Mesendoderm (in vitro differentiated cells): ENCODE measurements at places on chromosomes 5 and 9.

DNA sequence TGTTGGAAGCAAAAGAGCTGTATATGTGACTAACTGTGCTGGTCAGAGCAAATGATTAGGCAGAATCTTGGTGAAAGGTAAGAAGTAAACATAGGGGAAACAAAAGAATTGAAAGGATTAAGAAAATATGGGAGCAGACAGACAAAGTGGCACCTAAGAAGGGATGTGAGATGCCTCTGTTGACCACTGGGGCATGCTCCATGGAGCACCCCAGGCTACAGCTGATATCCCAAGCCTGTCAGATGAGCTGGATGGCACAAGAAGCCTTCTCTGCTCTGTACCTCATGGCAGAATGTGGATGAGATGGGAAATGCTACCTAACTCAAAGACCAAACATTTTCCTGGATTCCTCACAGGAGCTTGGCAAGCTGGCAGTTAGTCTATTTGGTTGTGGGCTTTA is 89.3 kb upstream of the SLIT3 start:
- peak; percentile 10 for DNase-seq

DNA sequence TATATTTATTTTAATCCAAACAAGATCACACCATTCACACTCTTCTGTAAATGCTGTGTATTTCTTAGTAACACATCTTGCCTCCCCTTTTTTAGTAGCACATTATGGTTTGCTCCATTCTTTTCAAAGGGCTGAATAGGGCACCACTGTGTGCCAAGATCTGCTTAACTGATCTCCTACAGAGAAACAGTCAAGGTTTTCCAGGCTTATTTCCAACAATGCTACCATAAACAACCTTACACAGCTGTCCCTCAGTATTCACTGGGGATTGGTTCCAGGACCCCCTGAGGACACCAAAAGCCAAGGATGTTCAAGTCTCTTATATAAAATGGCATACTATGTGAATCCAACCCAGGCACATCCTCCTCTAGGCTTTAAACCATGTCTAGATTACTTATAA is 16.5 kb downstream of the GOLM1 start:
- no peak for DNase-seq

GRCh38 chr5:178564811-178565550 is 25.2 kb downstream of the COL23A1 start:
- DNase-seq, result peak; percentile 77

- DNase-seq, result no peak
These were observed 187.1 kb upstream of the IER5L start for GRCh38 chr9:129365196-129365595.

- DNase-seq, result no peak
These were observed 26.6 kb upstream of the CRB2 start for GRCh38 chr9:123329329-123329955.

- DNase-seq, result no peak
These were observed 26.1 kb downstream of the MAP1B start for GRCh38 chr5:72133212-72133990.

DNA sequence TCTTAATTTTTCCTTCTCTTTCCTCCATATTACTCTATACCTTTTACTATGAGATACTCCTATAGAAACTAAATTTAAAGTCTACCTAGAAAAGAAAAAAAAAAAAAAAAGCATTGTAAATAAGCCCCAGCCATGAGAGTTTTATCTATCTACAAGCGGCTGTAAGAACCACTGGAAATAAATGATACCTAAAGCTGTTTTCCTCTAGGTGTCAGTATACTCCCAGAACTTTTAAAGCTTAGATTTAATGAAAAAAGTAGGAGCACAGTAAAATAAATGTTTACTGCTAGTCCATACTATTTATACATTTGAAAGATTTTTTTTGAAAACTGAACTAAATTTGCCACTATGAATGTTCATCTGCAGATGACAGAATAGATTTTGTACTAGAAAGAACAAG is 26.2 kb downstream of the TYRP1 start:
- peak; percentile 63 for DNase-seq

DNA sequence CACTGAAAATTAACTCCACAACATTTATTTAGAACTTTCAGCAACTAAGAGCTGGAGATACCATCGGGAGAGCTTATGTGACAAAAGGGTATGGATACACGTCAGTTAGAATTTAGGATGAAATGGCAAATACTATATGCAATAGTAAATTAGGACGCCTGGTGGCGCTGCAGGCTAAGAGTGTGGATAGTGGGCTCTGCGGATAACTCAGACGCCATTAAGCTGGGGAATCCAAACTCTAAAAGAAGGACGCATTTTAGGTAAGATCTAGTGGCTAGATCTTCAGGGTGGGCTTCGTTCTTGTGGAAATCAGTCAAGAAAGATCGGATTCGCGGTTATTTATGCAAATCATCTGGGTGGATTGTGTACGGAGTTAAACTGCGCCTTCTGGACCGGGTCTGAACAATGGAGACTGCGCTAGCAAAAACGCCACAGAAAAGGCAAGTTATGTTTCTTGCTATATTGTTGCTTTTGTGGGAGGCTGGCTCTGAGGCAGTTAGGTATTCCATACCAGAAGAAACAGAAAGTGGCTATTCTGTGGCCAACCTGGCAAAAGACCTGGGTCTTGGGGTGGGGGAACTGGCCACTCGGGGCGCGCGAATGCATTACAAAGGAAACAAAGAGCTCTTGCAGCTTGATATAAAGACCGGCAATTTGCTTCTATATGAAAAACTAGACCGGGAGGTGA is at the start of gene PCDHB5:
Gene PCDHB5, plus strand, starts transcription at position 177 of the 688 bp plus-strand sequence. Its CDS starts 229 bp downstream, at position 406.
- DNase-seq, result peak; percentile 76

DNA sequence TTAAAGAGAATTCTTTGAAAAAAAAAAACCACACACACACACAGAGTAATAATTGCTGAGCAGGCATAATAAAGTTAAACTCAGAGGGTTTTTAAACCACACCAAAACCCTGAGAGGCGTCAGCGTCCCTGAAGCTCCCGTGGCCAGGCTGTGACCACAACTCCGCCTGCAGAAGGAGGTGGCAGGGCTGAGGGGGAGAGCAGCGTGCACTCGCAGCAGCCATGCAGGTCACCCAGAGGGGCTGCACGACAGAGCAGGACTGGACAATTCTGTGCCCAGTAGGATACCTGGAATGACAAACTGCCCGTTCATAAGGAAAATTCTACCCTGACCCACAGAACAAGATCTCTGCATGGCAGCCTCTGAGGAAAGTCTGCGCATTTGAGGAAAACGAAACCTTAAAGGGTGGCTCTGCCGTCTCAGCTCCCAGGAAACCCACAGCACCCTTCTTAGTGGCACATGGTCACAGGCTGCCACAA is 44.0 kb downstream of the ROR2 start:
- no peak for DNase-seq

DNA sequence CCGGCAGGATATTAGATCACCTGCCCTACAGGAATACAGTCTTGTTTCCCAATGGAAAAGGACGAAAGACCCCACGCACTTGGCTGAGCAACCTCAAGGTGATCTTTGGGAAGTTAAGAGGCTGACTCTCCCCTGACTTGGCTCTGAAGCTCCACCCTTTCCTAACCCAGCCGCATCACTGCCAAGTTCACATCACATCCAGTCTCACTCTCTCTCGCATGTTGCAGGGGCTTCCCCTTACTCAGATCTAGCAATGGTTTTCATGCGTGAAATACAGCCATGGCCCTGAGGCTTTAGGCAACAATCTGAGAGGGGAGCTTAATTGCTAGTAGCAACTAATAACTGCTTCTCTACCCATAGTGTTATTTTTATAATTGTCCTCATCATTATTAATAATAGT is 211.6 kb downstream of the DOCK8 start:
- peak; percentile 14 for DNase-seq

DNA sequence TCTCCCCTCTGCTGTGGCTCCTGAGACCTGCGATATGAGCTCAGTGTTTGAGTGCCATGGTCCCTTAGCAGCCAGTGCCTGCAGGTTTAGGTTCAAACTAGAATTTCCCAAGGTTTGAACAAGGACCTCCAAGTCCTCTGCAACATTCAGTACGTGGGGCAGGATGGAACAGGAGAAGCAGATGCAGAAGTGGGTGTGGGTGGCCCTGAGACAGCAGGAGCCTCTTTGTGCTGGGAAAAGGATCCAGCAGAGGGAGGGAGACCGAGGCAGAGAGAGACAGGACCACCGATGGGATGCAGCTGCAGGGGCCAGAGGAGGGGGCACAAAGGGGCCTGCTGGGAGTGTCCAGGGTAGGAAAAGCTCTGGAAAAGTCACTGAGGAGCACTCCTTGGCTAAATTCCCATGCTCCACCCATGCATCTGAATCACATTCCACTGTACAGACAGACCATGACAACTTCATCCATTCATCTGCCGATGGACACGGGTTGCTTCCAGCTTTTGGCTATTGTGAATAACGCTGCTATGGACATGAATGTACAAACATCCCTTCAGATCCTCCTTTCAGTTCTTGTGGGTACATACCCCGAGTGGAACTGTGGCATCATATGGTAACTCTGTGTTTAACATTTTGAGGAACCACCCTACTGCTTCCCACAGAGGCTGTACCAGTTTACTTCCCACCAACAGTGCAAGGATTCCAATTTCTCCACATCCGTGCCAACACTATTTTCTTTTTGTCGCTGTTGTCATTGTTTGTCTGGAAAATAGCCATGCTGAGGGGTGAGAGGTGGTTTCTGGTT is 26.7 kb upstream of the SUSD3 start:
- no peak for DNase-seq

- DNase-seq, result peak; percentile 77
These were observed at the start of gene GABRB2 for GRCh38 chr5:161546470-161547301. TSS of gene GABRB2 (minus strand) at chr5:161546725. CDS start at chr5:161546643, 82 bp downstream.

GRCh38 chr5:82290908-82291307 is 12.8 kb upstream of the RPS23 start:
- no peak for DNase-seq

DNA sequence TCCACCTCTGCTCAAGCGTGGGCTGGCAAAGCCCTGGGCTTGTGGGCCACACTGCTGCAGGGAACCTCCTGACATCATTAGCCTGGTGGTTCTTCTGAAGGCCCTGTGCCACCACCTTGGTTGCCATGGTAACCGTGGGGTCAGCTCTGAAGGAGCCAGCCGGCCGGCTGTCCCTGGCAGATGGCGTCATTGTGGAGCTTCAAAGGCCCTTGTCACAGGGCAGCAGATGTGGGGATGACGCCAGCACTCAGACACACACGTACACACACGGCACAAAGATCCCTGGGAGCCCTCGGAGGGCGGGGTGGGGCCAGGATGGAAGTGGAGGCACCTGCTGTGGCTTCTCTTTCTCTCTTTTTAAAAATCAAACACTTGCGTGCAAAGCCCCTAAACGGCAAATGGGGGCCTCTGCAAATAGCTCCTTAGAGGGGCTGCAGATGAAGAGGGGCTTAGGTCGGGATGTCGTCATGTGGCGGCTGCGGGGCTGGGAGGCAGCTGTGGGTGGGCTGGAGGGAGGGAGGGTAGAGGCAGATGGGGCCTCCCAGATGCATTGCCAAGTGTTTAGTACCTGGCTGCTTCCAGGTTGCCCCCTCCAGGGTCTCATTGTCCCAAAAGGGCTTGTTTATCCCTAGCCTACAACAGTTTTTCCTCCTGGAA is 19.5 kb upstream of the RPL26L1 start:
- DNase-seq, result peak; percentile 42

GRCh38 chr5:41641621-41642020 is 131.2 kb upstream of the PLCXD3 start:
- DNase-seq, result peak; percentile 12

DNA sequence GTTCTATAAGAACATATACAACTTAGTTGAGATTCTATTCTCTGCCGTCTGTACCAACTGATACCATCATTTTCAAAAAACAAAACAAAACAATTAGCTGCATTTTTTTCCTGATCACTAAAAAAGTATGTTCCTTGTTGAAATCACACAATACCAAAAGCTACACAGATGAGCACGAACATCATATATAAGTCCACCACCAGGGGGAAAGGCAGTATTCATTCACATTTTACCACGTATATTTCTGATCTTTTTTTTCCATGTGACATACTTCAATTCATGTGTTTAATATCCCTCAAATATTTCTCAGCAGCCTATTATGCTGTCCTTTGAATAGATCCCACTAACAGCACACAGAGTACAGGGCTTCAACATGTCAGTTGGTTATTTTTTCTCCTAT is 40.6 kb downstream of the IRX2 start:
- DNase-seq, result no peak

DNA sequence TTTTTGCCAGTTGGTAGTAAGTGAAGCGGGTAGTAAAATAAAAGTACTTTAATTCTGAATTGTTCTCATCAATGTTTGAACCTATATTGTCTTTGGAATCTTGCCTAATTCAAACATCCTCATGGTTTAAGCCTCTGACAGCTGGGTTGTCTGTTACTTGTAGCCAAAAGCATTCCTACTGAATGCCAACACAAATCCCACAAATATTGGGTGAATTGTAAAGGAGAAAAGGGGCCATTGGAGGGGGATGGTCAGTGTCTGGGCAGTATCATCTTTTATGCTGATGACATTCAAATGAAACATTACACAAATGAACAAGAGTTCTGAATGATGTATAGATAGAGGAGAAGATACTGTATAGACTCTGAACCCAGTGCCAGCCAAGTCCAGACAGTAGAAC is 309.5 kb downstream of the OSTF1 start:
- DNase-seq, result no peak

DNA sequence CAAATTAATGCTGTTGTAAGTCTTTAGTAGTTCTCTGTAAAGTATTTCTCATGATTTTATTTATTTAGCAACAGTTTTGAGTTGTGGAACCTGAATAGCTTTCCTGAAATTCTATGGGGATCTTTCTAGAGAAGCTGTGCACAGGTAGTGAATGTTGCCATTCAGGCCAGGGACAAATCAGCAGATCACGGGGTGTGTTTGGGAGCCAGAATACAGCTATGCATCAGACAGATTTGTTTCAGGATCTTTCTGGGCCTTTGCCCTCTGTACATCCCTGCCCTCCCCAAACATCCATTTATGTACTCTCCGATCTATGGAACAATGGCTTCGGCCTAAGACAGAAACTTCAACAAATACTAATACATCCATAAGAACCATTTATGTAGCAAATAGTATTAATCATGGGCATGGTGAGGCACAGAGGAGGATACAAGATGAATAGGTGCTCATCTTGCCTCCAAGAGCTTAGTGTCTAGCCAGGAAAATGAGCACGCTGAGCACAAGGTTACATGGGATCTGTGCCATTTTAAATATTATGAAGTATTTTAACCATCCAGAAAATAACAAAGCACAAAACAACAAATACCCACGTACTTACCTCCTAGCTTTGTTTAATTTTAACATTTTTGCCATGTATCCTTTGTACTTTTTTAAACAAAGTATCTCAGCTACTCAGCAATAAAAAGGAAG is 13.1 kb downstream of the ARHGEF37 start:
- DNase-seq, result no peak

DNA sequence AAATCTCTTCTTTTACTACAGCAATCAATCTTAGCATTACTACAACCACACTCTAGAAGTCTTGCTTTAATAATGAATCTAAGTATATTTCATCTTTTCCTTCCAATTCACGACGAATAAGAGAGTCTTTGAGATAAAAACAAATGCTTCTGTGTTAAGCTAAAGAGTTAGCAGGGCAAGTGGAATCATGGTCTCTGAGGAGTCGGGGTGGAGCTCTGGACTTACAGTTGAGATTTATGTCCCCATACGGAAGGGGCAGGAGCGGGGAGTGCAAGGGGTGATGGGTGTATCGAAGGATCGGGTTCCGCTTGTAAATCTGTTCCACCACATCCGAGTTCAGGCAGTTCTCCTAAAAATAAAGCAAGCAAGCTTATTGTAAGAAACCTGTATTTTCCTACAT is 59.0 kb upstream of the RETREG1 start:
- no peak for DNase-seq
